Caco-2 (cell line): ENCODE measurements at places on chromosomes 1 and 21. TPM values are rescaled to one million over a fixed set of nuclear protein-coding genes. Genes with fewer than 3 reads are reported as not detected.

DNA sequence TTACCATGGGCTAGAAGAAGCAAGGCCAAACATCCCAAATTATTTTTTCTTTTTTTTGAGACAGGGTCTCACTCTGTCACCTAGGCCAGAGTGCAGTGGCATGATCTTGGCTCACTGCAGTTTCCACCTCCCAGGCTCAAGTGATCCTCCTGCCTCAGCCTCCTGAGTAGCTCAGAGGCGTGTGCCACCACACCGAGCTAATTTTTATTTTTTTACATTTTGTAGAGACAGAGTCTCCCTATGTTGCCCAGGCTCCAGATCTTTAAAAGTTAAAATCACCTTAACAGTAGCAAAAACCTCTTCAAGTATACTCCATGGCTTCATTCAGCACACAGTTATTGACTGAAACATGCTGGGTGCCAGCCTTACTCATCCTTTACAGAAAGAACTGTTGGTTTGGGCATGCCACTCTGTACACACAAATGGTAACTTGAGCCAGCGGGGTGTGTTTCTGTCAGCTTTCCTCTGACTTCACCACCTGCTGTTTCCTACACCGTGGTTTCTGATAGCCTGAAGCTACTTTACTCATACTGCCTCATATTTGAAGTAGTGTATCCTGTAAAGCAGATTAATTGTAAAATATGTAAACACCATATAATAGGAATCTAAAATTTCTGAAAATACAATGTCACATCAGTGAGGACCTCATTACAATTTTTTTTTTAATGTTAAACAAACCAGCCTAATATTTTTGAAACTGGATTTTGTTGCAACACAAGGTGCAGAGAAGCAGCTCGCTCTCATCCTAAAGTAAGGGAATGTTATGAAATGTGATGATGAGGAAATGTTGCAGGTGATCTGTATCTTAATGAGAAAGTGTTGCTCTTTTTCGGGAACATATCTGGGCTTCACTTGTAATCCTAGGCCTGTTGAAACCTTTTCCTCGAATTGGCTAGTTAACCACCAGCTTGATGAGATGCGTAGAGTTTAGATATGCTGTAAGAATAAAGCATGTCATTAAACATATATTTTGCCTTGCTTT lies 113.9 kb downstream of the ATP5PO start:
- no peak overlapping the region for H3K4me3 ChIP-seq
- peaks cover 4% of the 10 kb centered on the region for H3K4me1 ChIP-seq
- H3K36me3 ChIP-seq = no peaks in the 10 kb centered on the region
- DNase-seq = no peak

- no peaks in the 10 kb centered on the region for H3K36me3 ChIP-seq
- H3K4me1 ChIP-seq = no peaks in the 10 kb centered on the region; the same call in 1 of the 2 replicates
- no peak overlapping the region for H3K27ac ChIP-seq
Observed at GRCh38 chr1:68101829-68102228, 51.4 kb upstream of the DIRAS3 start.

GRCh38 chr1:106289265-106289928 lies 767.1 kb upstream of the PRMT6 start:
- no peak overlapping the region for H3K27ac ChIP-seq
- no peaks in the 10 kb centered on the region for H3K4me1 ChIP-seq
- no peaks in the 10 kb centered on the region for H3K36me3 ChIP-seq
- no peaks in the 10 kb centered on the region for H3K27me3 ChIP-seq
- DNase-seq = no peak
- H3K4me3 ChIP-seq = no peak overlapping the region

- no peak overlapping the region for H3K27ac ChIP-seq
- peaks cover 38% of the 10 kb centered on the region for H3K4me1 ChIP-seq
- H3K36me3 ChIP-seq = no peaks in the 10 kb centered on the region
- no peak for DNase-seq
Observed at GRCh38 chr1:31569596-31570173, 6.6 kb upstream of the TINAGL1 start.

- H3K27ac ChIP-seq = no peak overlapping the region
- H3K36me3 ChIP-seq = no peaks in the 10 kb centered on the region
- H3K27me3 ChIP-seq = no peaks in the 10 kb centered on the region; the same call in 1 of the 2 replicates
- no peaks in the 10 kb centered on the region for H3K4me1 ChIP-seq
- peak; percentile 86 for DNase-seq
Observed at GRCh38 chr21:41068967-41069642, 98.9 kb upstream of the BACE2 start.

DNA sequence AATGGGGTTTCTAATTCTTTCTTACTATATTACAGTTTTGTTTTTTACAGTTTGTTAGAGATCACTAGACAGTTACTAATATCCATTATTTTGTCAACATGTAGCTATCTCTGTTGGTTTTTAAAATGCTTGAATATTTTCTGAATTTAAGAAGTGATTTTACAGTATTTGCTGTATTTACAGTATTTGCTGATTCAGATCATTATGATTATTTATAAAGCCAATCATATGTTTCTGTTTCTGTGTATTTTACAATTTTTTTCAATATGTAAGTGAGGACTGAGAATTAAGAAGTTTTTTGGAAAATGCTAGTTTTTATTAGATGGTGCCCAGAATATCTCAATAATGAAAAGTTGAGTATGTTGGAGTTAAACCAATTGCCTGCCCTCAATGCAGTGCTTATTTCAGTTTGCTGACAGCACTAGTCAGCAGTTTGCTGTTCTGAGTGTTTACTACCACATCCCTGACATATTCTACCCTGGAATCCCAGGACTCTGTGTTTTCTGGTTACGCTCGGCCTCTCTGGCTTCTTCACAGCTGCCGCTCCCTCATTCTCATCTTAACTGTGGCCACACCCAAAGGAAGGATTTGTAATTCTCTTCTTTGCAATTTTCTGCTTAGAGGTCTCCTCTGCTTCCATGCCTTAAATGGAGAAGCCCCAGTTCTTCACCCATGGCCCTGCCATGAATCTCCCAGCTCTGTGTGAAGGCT lies 68.0 kb upstream of the BACH1 start:
- no peak for DNase-seq
- no peaks in the 10 kb centered on the region for H3K27me3 ChIP-seq
- H3K27ac ChIP-seq = peak overlapping the region; percentile 77
- H3K4me3 ChIP-seq = no peak overlapping the region

IQGAP3 gene
- 35.8 and 37.6 TPM in 2 replicates for total RNA-seq

- H3K27me3 ChIP-seq = no peaks in the 10 kb centered on the region
- peaks cover 25% of the 10 kb centered on the region for H3K4me1 ChIP-seq
- no peak overlapping the region for H3K4me3 ChIP-seq
- H3K36me3 ChIP-seq = no peaks in the 10 kb centered on the region
- no peak overlapping the region for H3K27ac ChIP-seq
- DNase-seq = no peak
Observed at GRCh38 chr1:203669739-203670138, 43.1 kb downstream of the ATP2B4 start.

RHD gene
- not detected in 2 replicates for total RNA-seq

GRCh38 chr1:113608399-113608798 lies 150.9 kb downstream of the PHTF1 start:
- no peaks in the 10 kb centered on the region for H3K27me3 ChIP-seq
- no peak for DNase-seq
- no peak overlapping the region for H3K27ac ChIP-seq
- no peaks in the 10 kb centered on the region for H3K4me1 ChIP-seq

DNA sequence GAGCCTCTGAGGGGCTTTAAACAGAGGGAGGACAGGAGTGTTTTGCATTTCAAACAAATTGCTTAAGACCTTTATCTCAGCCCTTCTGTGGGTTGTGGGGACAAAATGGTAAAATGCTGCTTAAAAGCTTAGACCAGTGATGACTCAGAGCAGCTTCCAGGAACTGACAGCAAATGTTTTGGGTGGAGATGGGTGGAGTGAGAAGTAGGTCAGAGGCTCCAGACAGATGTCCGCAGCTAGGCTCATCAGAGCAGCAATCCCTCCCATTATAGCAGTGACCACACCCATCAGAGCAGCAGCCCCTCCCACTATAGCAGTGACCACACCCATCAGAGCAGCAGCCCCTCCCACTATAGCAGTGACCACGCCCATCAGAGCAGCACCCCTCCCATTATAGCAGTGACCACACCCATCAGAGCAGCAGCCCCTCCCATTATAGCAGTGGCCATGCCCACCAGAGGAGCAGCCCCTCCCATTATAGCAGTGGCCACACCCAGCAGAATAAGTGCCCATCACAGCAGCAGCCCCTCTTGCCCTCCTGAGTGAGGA lies 532.2 kb downstream of the MATN1 start:
- DNase-seq = no peak
- H3K4me1 ChIP-seq = no peaks in the 10 kb centered on the region
- no peak overlapping the region for H3K4me3 ChIP-seq
- no peaks in the 10 kb centered on the region for H3K36me3 ChIP-seq

DNA sequence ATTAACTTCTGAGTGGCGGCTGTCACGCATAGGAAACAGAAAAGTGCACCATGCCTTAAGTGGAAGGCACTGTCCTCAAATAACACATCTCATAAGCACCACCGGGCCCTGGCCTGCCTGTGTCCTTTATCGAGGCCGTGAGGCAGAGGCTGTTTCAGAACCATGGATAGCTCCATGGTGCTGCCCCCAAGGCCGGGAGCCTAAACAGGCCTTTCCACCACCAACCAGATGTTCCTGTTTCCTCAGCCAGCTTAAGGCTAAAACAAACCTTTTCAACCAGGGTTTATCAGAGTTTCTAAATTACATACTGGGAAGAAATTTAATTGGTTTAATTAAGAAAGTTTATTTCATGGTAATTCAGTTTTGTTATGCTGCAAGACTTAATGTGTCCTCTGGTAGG lies 114.4 kb downstream of the DMRTA2 start:
- H3K36me3 ChIP-seq = no peaks in the 10 kb centered on the region
- peak; percentile 48 for DNase-seq
- no peaks in the 10 kb centered on the region for H3K4me1 ChIP-seq
- H3K4me3 ChIP-seq = no peak overlapping the region
- no peak overlapping the region for H3K27ac ChIP-seq

PERM1 gene
- total RNA-seq = 0.18 and 0.65 TPM in 2 replicates

DNA sequence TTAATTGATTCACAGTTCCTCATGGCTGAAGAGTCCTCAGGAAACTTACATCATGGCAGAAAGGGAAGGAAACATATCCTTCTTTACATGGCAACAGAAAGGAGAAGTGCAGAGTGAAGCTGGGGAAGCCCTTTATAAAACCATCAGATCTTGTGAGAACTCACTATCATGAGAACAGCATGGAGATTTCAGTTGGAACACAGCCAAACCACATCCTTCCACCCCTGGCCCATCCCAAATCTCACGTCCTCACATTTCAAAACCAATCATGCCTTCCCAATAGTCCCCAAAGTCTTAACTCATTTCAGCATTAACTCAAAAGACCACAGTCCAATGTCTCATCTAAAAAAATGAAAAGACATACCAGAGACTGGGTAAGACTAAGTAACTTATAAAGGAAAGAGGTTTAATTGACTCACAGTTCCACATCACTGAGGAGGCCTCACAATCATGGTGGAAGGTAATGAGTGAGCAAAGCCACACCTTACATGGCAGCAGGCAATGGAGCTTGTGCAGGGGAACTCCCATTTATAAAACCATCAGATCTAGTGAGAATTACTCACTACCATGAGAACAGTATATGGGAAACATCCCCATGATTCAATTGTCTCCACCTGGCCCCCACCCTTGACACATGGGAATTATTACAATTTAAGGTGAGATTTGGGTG lies 105.2 kb downstream of the MRPL39 start:
- DNase-seq = no peak
- H3K4me3 ChIP-seq = no peak overlapping the region
- H3K27me3 ChIP-seq = no peaks in the 10 kb centered on the region
- H3K36me3 ChIP-seq = no peaks in the 10 kb centered on the region
- H3K4me1 ChIP-seq = no peaks in the 10 kb centered on the region

DNA sequence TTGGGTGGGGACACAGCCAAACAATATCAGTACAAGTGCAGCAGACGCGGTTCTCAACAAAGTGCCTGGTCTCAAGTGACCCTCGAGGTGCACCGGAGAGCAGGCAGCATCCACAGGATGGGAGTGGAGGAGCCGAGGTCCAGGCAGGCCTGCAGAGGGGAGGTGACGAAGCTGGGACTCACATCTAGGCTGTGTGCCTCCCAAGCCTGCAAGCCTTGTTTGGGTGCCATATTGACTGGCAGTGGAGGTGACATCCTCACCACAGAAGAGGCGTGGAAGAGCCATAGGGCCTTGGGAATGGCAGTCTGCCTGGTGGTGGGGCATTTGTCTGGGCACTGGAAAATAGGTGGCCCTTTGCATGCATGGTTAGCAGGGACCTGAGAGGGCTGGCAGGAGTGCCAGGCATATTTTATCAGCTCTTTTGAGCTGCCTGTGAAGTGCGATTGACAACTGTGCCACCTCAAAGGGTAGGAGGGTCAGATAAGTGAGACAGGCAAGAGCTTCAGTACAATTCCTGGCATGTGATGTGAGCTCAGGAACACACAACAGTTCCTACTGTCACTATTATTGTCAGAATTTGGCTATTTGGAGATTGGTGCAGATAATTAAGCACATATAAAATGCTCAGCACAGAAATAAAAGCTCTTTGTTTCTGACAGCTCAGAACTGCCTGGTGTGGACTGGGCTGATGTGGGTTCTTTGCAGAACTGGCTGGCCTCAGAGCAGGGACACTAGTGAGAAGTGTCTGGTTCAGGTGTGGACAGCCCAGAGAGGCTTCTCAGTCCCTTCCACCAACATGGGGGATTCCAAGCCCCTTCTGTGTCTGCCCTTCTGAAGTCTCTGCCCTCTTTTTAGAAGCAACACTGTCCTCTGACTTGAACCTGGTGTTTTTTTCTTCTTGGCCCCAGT lies 347.6 kb upstream of the AJAP1 start:
- H3K36me3 ChIP-seq = no peaks in the 10 kb centered on the region
- DNase-seq = no peak
- no peaks in the 10 kb centered on the region for H3K27me3 ChIP-seq
- no peak overlapping the region for H3K4me3 ChIP-seq
- H3K27ac ChIP-seq = no peak overlapping the region
- no peaks in the 10 kb centered on the region for H3K4me1 ChIP-seq

DNA sequence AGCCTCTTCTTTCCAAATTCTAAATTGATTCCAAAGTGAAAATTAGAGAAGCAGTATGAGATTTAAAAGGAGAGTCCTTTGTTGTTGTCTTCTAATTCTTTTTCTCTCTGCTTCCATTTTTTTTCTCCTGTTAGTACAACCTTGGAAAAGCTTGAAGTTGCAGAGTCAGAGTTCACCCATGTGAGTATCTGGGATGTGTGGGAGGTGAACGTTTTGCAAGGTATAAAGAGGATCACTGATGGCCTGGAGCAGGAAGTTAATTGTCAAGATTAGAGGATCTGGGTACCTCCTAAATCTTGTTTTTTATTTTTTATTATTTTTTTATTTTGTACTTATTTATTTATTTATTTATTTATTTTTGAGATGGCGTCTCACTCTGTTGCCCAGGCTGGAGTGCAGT lies 7.7 kb upstream of the PSMD4 start:
- 0 out of 2 replicates have a peak, but pooled peaks cover 8% of the 10 kb centered on the region for H3K4me1 ChIP-seq
- no peak overlapping the region for H3K27ac ChIP-seq
- no peaks in the 10 kb centered on the region for H3K27me3 ChIP-seq

GRCh38 chr21:42674351-42674940 lies 21.0 kb downstream of the PDE9A start:
- no peak overlapping the region for H3K27ac ChIP-seq
- no peak for DNase-seq
- peaks cover 9% of the 10 kb centered on the region for H3K4me1 ChIP-seq
- H3K36me3 ChIP-seq = no peaks in the 10 kb centered on the region

DNA sequence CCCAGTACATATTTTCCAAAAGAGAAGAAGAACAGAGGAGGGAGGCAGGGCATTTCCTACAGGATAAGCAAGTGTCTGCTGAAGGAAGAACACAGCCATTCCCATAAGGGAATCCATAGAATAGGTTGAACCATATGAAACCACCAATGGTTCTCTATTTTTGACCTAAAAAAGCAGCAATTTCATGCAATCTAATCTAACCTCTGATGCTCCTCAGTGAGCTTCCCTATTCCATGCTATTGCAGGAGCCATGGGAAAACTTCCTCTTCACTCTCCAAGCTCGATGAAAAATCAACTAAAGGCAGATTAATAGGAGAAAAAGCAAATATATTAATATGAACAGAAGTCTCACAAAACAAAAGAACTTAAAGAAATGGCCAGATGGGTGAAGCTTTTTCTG lies 50.5 kb downstream of the SIPA1L2 start:
- H3K4me3 ChIP-seq = no peak overlapping the region
- no peaks in the 10 kb centered on the region for H3K27me3 ChIP-seq
- H3K27ac ChIP-seq = no peak overlapping the region
- no peaks in the 10 kb centered on the region for H3K36me3 ChIP-seq
